ENCODE measurements at places on chromosomes 2 and 18.

GRCh38 chr18:65792456-65793074, 41.8 kb downstream of the CDH7 start:
- DNase-seq, result no peak

DNA sequence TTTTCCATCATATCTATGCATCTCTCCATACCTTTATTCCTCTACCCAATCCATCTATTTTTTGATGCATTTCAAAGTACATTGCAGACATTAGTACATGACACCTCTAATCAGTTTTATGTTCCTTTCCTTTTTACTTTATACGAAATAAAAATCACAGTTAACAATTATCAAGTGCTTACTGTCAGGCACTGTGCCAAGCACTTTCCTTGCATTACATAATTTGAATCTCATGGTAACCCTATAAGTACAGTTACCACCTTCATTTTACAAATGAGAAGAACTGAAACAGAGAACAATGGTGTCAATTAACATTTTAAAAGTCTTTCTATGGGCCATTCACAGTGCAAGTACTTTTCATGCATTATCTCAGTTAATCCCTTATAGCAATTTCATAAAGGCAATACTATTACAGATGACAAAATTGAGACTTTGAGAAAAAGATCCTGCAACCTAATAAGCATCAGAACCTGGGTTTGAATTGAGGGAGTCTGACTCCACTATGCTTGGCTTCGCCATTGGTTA, 544.4 kb upstream of the TNP1 start:
- no peak for DNase-seq

DNA sequence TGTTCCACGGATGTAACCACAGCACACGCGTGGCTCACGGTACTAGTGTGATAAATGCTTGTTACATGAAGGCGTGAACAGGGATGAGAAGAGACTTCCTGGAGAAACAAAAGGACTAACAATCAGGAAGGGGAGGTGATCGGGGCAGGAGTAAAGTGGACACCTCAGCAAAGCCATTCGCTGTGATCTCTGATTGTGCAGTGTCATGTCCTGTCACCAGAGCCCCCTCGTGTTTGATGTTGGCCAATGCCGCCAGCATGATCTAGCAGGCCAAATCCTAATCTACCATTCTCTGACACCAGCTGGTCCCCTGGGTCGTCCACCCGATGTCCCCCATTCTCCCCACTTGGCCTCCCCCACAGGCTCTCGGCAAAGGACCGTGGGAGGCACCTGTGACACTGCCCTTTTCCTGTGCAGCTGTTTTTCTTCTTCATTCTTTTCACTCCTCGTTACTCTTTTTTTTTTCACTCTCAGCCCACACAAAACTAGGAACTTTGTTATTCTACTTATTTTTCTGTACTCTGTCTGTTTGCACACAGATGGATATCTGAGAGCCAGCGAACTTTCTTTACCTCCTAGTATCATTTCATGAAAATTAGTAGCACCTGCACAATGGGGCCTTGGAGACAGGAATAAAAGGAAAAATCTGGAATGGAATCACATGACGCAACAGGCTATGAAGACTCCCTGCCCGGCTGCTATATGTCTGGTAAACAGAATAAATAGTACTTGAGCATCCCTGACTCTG, 146.8 kb downstream of the TGIF1 start:
- no peak for DNase-seq

DNA sequence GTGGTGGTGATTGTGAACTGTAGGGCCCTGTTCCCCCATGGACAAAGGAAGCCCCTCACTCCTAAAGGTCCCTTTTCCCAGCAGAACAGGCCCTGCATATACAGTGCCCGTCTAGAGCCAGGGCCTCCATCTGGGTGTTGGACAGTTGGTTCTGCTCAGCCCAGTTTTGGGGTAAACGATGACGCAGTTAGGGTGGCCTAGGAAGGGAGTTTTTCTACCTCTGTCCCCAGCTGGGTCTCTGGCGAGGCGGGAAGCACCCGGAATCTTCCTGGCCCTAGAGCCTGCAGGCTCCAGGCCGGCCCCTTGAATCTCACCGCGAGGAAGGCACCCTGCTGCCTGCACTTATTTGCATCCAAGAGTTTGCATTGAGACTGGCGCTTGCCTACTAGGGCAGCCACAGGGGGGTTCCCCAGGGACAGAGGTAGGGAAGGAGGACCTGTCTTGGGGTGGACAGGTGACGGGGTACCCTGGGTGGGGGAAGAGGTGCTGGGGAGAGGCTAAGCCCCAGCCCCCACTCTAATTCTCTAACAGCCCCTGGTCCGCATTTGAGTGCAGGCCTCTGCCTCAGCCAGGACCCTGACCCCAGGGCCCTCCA, 529 bp upstream of the MTA3 start:
- DNase-seq, result peak; percentile 57

- DNase-seq, result no peak
These were observed 95.8 kb downstream of the NOL10 start for GRCh38 chr2:10594011-10594410.

GRCh38 chr2:161111531-161111930, 48.7 kb upstream of the TANK start:
- DNase-seq, result no peak

GRCh38 chr2:21620771-21621170, 497.0 kb downstream of the TDRD15 start:
- no peak for DNase-seq

DNA sequence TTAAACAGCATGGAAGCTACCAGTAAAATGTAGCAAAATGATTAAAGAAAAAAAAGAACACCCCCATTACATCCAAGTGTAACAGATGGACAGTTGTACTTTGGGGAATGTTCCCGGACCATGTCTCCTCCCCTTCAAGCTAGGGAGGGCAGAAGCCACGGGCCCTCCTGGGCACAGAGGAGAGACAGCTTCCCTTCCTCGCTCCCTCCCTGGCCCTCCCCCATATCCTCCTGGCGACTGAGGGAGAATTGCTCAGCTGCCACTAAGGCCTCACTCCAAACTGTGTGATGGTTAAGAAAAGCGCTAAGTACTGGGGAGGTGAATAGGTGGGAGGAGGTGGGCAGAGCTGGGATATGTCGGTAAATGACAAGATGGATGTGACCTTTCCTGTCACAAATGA, 358.0 kb downstream of the HRH4 start:
- no peak for DNase-seq

DNA sequence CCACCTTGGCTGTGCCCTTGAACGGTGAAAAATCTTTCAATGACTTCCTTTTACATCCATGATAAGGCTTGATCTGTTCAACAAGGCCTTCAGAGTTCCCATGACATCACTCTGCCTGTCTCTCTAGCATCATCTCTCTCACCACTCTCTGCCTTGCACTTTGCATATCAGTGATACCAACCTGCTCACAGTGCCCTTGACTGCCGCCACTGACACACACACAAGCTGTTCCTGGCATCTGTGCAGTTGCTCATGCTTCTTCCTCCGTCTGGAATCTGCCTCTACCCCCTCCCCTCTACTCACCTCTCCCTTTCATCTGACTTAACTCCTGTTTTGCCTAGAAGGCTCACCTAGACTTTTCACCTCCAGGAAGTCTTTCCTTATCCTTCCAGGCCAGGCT, 79.1 kb upstream of the SEC11C start:
- DNase-seq, result no peak

Measured in NCI-H2081 (cell line).